ENCODE measurements at places on chromosomes 4 and X.

DNA sequence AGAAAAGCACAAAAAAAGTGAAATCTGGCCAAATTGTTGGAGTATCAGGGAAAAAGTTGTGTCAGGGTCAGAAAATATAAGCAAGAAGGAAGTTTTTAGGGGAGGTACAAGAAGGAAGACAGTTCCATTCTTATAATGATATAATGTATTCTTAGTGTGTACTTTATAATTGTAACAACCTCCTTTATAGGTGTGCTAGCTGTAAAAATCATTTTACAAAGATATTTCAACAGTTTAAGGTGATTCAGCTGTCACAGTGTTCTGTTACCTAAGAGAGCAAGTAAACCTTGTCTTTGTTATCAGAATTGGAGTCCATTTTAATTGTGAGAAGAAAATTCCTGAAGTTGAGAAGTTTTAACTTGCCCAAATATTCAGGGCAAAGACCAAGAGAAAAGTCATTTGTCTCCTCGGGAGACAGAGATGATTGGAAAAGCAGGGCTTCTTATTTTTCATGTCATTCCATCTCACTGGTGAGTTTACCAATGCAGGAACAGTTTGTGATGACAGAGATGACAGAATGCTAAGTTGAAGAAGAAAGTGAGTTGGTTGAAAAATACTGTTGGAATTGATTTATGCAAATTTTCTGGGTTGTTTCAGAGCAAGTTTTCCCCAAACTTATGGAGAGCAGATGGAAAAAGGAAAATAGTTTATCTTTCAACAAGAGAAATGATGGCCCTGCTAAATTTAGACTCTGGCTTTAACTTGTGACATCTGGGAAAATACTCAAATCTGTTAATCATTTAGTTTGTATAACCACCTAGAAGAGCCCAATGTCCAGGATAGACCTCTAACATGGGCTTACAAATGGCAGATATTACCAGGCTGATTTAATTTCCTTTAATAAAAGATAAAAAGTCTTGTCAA is 14.8 kb downstream of the INTS6L start:
- DNase-seq = no peak

- DNase-seq = no peak
These were observed 38.0 kb downstream of the GK2 start for GRCh38 chr4:79370026-79370425.

DNA sequence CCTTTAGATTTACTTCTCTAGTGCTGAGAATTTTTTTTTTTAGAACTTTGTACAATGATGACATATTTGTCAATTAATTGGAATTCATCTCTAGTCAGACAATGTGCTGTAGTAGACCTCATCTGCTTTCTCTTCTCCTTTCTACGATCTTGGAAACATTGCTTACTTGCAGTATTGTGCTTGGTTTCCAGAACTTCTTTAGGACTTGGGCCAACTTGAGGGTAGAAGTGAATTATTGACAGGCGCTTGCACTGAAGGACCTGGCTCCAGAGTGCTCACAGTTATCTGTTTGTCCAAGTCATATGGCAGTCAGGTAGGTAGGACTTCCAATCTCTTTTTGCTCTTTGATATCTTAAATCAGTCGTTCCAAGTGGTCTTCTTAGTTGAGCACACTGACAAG is 39.6 kb downstream of the FNIP2 start:
- DNase-seq = no peak

DNA sequence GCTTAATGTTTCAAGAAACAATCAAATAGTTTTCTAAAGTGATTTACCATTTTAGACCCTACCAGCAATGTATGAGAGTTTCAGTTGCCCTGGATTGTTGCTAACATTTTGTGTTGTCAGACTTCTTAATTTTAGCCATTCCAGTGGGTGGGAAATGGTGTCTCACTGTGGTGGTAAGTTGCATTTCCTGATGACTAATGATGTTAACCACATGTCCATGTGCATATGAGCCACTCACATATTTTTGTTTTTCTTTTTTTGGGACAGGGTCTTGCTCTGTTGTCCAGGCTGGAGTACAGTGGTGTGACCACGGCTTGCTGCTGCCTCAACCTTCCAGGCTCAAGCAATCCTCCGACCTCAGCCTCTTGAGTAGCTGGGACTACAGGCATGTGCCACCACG is 48.3 kb downstream of the MED28 start:
- no peak for DNase-seq

DNA sequence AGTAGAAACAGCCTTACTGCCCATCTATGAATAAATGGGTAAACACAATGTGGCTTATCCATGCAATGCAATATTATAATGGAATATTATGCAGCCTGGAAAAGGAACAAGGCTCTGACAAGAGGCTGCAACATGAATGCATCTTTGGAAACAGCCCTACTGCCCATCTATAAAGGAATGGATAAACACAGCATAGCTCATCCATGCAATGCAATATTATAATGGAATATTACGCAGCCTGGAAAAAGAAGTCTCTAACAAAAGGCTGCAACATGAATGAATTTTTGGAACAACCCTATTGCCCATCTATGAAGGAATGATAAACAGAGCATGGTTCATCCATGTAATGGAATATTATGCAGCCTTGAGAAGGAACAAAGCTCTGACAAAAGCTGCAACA is 161.0 kb downstream of the CRLF2 start:
- DNase-seq = no peak

- DNase-seq = no peak
These were observed 23.6 kb downstream of the KLF3 start for GRCh38 chr4:38687571-38688011.

DNA sequence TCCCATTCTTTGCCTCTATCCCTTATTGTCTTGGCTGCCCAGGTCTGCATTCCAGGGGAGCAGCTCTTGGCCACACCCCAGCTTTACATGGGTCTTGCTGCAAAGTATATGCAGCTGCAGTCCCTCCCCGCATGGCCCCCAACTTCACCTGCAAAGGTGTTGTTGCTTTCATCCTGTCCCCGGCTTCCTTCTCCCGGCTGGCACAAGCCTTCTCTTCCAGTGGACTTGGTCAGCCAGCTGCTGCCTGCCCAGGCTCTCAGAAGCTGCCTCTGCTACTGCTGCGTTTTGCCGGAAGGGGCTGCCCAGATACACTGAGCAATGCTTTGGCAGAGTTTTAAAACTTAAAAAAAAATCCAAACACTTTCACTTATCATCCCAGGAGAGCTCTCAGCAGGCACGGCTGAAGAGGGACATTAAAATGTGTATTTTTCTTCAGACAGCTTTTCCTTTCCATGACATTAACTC is 121.2 kb upstream of the PDLIM3 start:
- DNase-seq = no peak

DNA sequence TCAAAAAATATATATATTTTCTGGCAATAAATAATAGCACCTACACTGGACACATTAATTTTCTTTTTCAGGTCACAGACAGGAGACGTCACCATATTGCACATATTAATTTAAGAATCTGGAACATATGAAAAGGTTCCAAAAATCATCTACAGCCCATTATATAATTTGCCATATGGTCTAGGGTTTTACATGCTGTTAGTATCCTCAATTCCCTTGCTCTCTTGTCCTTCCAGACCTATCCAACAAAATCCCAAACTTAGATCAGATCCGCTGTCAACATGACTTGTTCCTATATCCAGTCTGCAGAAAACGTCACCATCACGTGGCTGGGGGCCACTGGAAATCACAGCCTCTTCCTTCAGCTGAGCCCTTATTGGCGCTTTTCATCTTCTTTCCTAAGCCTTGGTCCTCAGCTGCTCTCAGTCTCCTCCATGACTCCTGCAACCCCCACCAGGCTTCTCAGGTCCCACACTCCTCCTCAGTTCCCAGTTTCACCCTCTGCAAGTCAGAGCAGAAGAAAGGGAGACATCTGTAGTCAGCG is 192.0 kb upstream of the GATB start:
- DNase-seq = no peak

GRCh38 chr4:10305816-10306215 is 151.4 kb downstream of the ZNF518B start:
- no peak for DNase-seq

GRCh38 chr4:20682853-20683252 is 17.4 kb upstream of the PACRGL start:
- no peak for DNase-seq

GRCh38 chr4:152197211-152197610 is 338.7 kb downstream of the FBXW7 start:
- no peak for DNase-seq

DNA sequence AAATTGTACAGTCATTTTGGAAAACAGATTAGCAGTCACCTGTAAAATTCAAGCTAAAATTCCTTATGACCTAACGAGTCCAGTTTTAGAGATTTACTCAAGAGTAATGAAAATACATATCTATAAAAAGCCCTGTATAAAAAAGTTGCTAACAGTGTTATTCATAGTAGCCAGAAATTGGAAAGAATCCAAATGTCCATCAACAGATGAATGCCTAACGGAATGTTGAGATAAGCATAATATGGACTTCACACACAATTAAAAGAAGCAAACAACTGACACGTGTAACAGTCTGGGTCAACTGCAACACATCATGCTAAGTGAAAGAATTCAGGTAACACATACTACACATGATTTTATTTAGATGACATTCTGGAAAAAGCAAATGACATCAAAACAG is 584.8 kb upstream of the AGA start:
- DNase-seq = no peak

DNA sequence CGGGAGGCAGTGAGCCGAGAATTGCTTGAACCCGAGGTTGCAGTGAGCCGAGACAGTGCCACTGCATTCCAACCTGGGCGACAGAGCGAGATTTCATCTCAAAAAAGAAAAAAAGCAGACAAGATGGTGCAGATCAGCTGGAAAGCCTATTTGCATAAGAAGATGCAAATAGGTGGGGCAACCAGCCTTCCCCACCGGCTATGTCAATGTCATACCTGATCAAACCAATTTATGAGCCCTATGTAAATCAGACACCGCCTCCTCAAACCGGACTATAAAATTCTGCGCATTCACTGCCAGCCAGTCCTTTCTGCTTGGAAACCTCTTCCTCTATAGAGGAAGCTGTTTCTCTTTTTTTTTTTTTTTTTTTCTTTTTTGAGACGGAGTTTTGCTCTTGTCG is 64.5 kb upstream of the CHRNA9 start:
- DNase-seq = no peak

DNA sequence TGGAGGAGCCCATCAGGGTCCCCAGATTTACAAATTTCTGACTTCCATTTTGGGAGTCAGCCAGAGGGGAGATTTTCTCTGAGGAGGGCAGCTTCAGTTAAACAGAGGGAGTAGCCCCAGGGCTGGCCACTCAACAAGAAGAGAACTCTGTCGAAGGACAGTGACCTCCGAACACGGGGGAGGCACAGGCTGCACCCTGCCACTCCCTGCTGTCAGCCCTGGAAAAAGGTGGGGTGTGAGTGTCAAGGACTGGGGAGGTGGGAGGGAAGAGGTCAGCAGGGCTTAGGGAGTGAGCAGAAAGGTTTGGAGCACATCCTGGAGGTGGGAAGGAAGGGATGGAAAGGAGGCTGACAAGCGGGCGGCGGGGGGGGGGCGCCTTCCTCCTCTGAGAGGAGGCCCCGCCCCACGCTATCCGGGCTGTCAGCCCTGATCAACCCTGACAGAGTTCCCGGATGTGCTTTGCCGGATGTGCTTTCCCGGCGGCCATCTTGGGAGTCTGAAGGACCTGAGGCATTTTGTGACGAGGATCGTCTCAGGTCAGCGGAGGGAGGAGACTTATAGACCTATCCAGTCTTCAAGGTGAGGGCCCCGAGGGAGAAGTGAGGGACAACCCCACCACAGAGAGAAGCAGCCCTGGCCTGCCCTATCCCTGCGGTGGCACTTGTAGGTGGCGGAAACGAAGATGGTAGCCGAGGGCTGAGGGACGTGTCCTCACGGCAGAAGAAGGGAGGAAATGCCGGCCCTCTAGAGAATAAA is at the start of gene MAGEC1:
Gene MAGEC1, plus strand, starts transcription at position 495 of the 756 bp plus-strand sequence. CDS start 1,179 bp downstream, outside the sequence.
- no peak for DNase-seq

DNA sequence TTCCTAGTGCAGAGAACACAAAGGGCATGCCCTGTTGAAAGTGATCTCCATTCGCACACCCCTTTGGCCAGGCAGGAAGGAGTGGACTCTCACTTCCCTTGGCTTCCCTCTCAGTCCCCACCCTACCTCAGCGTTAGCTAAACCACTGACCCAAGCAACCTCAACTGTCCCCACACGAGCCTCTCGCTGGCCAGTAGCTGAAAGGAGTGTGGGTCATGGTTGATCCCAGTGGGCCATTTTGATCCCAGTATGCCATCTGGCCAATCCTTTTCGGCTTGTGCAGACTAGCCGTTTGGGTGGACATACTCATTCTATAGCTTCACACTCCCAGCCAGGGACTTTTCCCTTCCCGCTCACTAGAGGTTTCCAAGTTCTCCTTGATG is 24.4 kb upstream of the BCORL1 start:
- no peak for DNase-seq

DNA sequence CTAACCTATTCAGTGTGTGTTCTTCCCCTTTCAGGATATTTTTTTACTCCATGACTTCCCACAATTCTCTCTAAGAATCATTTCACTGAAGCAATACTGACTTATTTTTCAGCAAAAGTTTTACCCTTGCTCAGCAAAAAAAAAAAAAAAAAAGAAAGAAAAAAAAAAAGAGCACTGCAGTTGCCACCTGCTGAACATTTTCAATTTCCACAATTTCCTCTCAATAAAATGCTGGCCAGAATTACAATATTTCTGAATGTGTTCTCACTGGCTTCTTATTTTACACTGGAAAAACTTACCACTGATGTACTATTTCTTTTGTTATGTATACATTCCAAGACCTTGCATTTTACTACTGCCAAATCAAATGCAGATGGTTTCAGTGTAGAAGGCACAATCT is 210.4 kb downstream of the PAPSS1 start:
- DNase-seq = no peak

DNA sequence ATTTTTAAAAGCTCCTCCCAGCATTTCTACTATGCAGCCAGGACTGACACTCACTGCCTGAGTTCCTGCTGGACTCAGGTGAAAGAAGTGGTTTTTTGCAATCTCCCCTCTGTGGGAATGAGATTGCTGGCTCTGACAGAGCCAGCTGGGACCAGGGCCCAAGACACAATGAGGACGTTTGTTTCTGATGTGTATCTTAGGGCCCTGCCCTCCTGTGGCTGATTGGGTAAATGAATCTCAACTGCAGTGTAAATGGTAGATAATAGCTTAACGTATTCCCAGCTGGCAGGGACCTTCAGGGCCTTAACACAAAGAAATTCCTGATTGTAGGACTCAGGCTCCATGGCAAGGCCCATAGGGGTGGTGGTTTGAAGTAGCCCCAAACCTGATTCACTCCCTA is 85.8 kb upstream of the PRPS1 start:
- DNase-seq = no peak

GRCh38 chrX:152942077-152942442 is 44.2 kb downstream of the ZNF185 start:
- no peak for DNase-seq

DNA sequence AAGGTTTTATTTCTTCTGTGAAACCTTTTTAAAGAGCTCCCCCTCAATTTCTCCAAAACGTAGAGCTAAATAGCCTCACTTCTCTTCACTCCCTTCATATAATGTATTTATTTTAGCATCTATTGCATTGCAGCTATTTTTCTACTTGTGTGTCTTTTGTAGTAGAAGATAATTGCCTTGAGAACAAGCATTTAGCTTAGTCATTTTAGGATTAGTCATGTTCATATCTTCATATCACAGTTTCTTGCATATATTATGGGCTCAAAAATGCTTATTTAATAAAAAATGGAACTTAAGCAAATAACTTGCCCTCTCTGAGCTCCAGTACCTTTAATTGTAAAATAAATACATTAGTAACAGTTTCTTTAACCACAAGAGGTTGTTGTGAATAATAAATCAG is 72.1 kb upstream of the SPANXC start:
- no peak for DNase-seq

Measured in cortex of kidney (tissue), 1 donor.